ENCODE measurements at places on chromosomes 7 and 10. TPM values are rescaled to one million over a fixed set of nuclear protein-coding genes. Genes with fewer than 3 reads are reported as not detected.
A peak's percentile ranks its signal among the peaks of the same experiment; 100 is the strongest.

DNA sequence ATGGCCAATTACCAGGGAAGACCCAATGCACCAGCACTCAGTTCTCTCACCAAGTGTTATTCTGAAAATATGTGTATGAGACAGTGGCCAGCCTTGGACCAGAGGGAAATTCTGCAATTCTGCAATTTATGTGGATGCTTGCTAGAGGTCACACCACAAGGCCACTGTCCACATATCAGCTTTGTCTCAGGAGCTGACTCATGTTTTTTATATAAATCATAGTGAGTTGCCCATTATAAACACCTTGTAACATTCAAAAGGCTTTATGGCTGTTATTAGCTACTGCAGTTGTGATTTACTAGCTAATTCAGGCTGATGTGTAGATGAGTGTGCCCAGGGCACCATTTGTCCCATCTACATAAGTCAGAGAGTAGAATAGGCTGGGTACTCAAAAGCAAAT lies 649.0 kb downstream of the LRMDA start:
- no peaks in the 10 kb centered on the region for H3K4me1 ChIP-seq
- no peak overlapping the region for H3K27ac ChIP-seq
- H3K27me3 ChIP-seq, result no peaks in the 10 kb centered on the region
- no peaks in the 10 kb centered on the region for H3K36me3 ChIP-seq

The RUFY2 gene
- 29.3 TPM for total RNA-seq

- no peaks in the 10 kb centered on the region for H3K27me3 ChIP-seq
- peaks cover 60% of the 10 kb centered on the region for H3K36me3 ChIP-seq
- no peak for DNase-seq
These were observed 20.0 kb downstream of the PDSS1 start for GRCh38 chr10:26717476-26717875.

- H3K27me3 ChIP-seq, result no peaks in the 10 kb centered on the region
- no peak overlapping the region for H3K27ac ChIP-seq
- no peak for DNase-seq
- no peaks in the 10 kb centered on the region for H3K36me3 ChIP-seq
These were observed 199.2 kb downstream of the ADARB2 start for GRCh38 chr10:1538121-1538520.

The CCL24 gene
- total RNA-seq, result not detected

The HIF1AN gene
- 19.6 TPM for total RNA-seq

DNA sequence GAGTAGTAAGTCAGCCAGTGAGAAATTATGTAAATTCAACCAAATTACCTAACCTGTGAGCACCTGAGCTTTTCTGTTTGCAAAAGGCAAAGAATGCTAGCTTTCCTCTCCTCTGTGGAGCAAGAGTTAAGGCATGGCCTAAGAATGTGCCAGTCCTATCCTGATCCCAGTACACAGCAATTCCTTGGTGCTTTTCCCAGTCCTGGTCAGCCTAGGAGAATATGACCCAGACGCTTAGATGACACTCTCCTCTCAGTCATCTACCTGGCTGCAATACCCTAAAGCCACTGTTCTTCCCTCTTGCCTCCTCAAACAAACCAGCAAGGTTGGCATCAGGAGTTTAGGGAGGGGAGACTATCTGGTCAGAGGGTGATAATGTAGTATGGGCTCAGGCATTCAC lies 4.1 kb downstream of the PDLIM1 start:
- H3K36me3 ChIP-seq, result no peaks in the 10 kb centered on the region
- H3K4me1 ChIP-seq, result peaks cover 72% of the 10 kb centered on the region
- no peak overlapping the region for H3K4me3 ChIP-seq
- H3K27ac ChIP-seq, result peak overlapping the region; percentile 32
- no peaks in the 10 kb centered on the region for H3K27me3 ChIP-seq
- no peak for DNase-seq

- no peaks in the 10 kb centered on the region for H3K27me3 ChIP-seq
- H3K4me3 ChIP-seq, result no peak overlapping the region
These were observed 1.8 kb downstream of the TUBAL3 start for GRCh38 chr10:5402798-5403197.

- H3K4me1 ChIP-seq, result peaks cover under 1% of the 10 kb centered on the region
- H3K36me3 ChIP-seq, result no peaks in the 10 kb centered on the region
- no peak overlapping the region for H3K4me3 ChIP-seq
- no peak for DNase-seq
- no peak overlapping the region for H3K27ac ChIP-seq
These were observed 18.1 kb upstream of the DPYSL4 start for GRCh38 chr10:132168571-132169030.

The CUZD1 gene
- total RNA-seq, result not detected

DNA sequence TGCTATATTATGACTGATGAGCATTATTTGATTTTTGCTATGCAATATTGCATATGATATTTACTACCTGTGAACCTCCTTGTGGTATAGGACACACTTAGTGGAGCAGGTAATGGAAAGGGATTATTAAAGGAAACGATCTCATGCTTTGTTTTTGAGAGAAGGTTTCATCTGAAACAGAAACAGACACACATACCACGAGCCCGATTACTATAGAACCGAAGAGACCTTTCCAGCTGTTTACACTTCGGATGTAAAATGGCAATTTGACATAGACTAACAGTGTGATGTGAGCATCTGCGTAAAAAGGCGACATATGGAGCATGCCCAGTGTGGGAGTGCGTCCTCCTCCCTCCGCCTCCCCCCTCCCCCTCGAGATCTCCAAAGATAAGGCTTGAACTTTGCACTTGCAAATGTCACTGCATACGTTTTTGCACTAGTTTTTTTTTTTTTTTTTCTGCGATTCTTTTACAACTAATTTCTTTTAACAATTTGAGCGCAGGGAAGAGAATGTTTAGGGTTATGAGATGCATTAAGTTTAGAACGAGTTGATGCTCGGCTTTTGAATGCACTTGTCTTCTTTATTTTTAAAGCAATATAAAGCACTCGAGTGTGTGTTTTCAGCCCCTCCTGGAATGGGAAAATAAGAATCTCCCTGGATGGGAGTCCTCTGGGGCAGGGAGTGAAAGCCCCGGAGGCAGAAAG lies 251.0 kb downstream of the NSUN6 start:
- no peaks in the 10 kb centered on the region for H3K36me3 ChIP-seq
- no peak overlapping the region for H3K27ac ChIP-seq
- H3K4me1 ChIP-seq, result no peaks in the 10 kb centered on the region
- no peak overlapping the region for H3K4me3 ChIP-seq
- no peak for DNase-seq

The STK31 gene
- total RNA-seq, result 1.7 TPM

GRCh38 chr10:14884082-14884481 lies 5.4 kb downstream of the SUV39H2 start:
- DNase-seq, result no peak
- H3K4me1 ChIP-seq, result peaks cover 4% of the 10 kb centered on the region
- no peak overlapping the region for H3K4me3 ChIP-seq

- no peak overlapping the region for H3K4me3 ChIP-seq
- H3K4me1 ChIP-seq, result peaks cover 9% of the 10 kb centered on the region
- no peaks in the 10 kb centered on the region for H3K36me3 ChIP-seq
- H3K27ac ChIP-seq, result no peak overlapping the region
- no peaks in the 10 kb centered on the region for H3K27me3 ChIP-seq
These were observed 69.0 kb downstream of the AHR start for GRCh38 chr7:17367502-17367901.

The SUGCT gene
- 8.0 TPM for total RNA-seq

DNA sequence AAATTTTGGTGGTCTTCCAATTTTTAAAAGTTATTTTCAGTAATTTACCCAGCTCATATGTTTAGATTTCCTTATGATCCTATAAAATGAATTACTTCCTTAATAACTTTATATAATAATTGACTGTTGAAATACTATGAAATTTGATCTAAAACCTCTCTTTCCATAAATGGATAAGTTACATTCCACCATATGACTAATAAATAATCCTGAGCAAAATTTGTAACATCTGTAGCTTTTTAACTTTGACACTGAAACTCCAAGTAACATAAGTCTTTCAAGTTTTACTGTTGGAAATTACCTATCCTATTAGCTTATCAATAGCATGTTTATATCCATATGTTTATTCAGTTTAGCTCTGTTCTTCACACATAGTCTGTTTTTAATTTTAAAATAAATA lies 85.3 kb downstream of the HECTD2 start:
- DNase-seq, result no peak
- H3K4me1 ChIP-seq, result no peaks in the 10 kb centered on the region
- peaks cover 20% of the 10 kb centered on the region for H3K36me3 ChIP-seq
- H3K27me3 ChIP-seq, result no peaks in the 10 kb centered on the region
- no peak overlapping the region for H3K27ac ChIP-seq
- H3K4me3 ChIP-seq, result no peak overlapping the region

DNA sequence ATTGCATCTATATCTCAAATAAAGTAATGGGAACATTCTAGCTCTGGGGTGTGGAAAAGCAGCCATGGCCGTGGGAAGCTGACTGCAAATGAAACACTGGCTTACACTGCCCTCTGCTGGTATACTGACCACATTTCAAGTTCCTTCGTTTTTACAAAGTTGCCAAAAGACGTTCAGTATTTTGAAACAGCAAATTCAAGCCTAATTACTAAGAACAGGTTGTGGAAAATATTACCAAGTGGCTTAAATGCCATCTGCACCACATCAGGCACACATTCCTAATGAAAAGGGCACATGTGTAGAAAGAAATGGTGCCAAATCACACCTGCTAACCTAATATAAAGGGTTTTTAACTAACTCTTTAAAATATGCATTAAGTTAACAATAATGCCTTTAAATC lies 83.9 kb downstream of the JAZF1 start:
- peak overlapping the region; percentile 58 for H3K27ac ChIP-seq
- no peaks in the 10 kb centered on the region for H3K36me3 ChIP-seq
- H3K4me1 ChIP-seq, result peaks cover 30% of the 10 kb centered on the region
- peak; percentile 85 for DNase-seq
- no peak overlapping the region for H3K4me3 ChIP-seq

The PDE6C gene
- total RNA-seq, result not detected

- no peak overlapping the region for H3K4me3 ChIP-seq
- no peak overlapping the region for H3K27ac ChIP-seq
- peak; percentile 2 for DNase-seq
- peaks cover 4% of the 10 kb centered on the region for H3K4me1 ChIP-seq
- H3K27me3 ChIP-seq, result no peaks in the 10 kb centered on the region
These were observed 135.3 kb downstream of the ARHGAP22 start for GRCh38 chr10:48469516-48470020.

DNA sequence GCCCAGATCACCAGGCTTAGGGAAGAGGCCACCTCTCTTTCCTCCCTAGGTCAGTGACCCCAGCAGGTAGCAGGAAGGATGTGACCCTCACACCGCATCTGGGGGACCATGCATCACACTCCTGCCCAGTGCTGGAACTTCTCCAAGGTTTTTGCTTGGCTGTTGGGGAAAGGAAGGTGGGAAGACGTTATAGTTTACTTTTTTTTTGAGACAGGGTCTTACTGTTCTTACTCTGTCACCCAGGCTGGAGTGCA lies 8.6 kb downstream of the ZCCHC24 start:
- H3K27ac ChIP-seq, result peak overlapping the region; percentile 90
- H3K27me3 ChIP-seq, result no peaks in the 10 kb centered on the region
- no peak for DNase-seq
- H3K4me3 ChIP-seq, result no peak overlapping the region
- H3K4me1 ChIP-seq, result peaks cover 85% of the 10 kb centered on the region

DNA sequence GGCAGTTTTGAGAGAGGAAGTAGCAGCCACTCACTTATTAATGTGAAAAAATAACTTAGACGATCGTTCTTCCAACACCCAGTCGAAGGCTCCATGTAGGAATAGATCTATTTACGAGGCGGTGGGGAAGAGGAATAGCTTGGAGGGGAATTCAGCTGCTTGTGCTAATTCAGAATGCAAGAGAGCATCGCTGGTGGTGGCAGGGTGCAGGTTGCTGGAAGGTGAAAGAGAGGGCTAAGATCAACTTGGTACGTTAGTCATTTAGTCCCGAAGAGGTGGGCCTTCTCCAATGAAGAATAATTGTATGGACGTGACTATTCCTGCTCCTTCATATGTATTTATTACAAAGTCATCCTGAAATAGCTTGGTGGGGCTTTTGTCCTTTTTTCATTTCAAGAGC lies 98.5 kb downstream of the SEC23IP start:
- no peaks in the 10 kb centered on the region for H3K27me3 ChIP-seq
- H3K4me3 ChIP-seq, result no peak overlapping the region
- no peaks in the 10 kb centered on the region for H3K4me1 ChIP-seq
- H3K27ac ChIP-seq, result no peak overlapping the region
- no peaks in the 10 kb centered on the region for H3K36me3 ChIP-seq
- DNase-seq, result no peak

DNA sequence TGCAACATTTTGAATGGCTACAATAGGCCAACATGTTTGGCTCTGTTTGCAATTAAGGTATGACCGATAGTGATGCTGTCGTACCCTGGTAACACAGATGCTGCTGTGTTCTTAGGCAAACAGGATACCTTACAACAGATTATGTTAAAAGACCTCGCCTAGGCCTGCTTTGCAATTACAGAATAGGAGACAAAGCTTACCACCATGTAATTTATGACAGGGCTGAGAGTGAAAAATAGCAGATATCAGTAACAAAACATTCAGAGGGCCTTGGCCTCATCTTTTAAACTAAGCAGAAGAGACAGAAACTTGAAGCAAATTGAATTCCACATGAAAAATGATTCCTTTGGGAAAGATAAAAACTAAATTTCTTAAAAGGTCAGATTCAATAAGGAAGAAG lies 29.4 kb upstream of the ABLIM1 start:
- no peak overlapping the region for H3K4me3 ChIP-seq
- peak; percentile 45 for DNase-seq
- peaks cover 48% of the 10 kb centered on the region for H3K4me1 ChIP-seq

- H3K4me1 ChIP-seq, result no peaks in the 10 kb centered on the region
- H3K36me3 ChIP-seq, result no peaks in the 10 kb centered on the region
- H3K27me3 ChIP-seq, result no peaks in the 10 kb centered on the region
- H3K27ac ChIP-seq, result no peak overlapping the region
- DNase-seq, result no peak
- H3K4me3 ChIP-seq, result no peak overlapping the region
These were observed 108.1 kb downstream of the PTN start for GRCh38 chr7:137235434-137235833.

GRCh38 chr10:13392701-13393100 lies 44.6 kb upstream of the SEPHS1 start:
- no peak overlapping the region for H3K27ac ChIP-seq
- H3K4me1 ChIP-seq, result no peaks in the 10 kb centered on the region
- no peaks in the 10 kb centered on the region for H3K36me3 ChIP-seq
- no peaks in the 10 kb centered on the region for H3K27me3 ChIP-seq
- H3K4me3 ChIP-seq, result no peak overlapping the region

DNA sequence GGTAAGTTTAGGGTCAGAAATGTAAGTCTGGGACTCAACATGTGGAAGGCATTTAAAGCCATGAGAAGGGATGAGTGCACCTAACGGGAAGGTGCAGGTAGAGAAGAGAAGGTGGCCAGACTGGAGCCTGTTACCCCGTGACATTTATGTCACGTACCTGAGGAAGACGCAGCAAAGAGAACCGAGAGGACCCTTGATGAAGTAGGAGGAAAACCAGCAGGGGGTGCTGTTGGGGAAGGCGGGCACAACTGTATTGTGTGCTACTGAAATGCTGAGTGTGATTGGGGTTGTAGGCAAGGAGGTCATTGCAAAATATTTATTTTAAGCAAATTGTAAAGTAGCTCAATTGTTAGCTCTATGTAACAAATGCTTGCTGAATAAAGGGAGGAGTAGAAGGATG lies 338.2 kb upstream of the PRKCQ start:
- no peaks in the 10 kb centered on the region for H3K36me3 ChIP-seq
- H3K27ac ChIP-seq, result no peak overlapping the region
- H3K27me3 ChIP-seq, result no peaks in the 10 kb centered on the region
- H3K4me3 ChIP-seq, result no peak overlapping the region
- peaks cover 7% of the 10 kb centered on the region for H3K4me1 ChIP-seq

- H3K4me1 ChIP-seq, result no peaks in the 10 kb centered on the region
- no peak overlapping the region for H3K27ac ChIP-seq
- no peak for DNase-seq
- no peaks in the 10 kb centered on the region for H3K36me3 ChIP-seq
- no peak overlapping the region for H3K4me3 ChIP-seq
- H3K27me3 ChIP-seq, result no peaks in the 10 kb centered on the region
These were observed 26.8 kb downstream of the STRA8 start for GRCh38 chr7:135260470-135260869.

The NEBL gene
- 7.0 TPM for total RNA-seq

The TMEM184A gene
- total RNA-seq, result 12.1 TPM
